ENCODE measurements at places on chromosomes 16 and 17. TPM values are rescaled to one million over a fixed set of nuclear protein-coding genes. Genes with fewer than 3 reads are reported as not detected.
A peak's percentile ranks its signal among the peaks of the same experiment; 100 is the strongest.

GRCh38 chr17:72204742-72205141 lies 83.9 kb downstream of the SOX9 start:
- DNase-seq: no peak

DNA sequence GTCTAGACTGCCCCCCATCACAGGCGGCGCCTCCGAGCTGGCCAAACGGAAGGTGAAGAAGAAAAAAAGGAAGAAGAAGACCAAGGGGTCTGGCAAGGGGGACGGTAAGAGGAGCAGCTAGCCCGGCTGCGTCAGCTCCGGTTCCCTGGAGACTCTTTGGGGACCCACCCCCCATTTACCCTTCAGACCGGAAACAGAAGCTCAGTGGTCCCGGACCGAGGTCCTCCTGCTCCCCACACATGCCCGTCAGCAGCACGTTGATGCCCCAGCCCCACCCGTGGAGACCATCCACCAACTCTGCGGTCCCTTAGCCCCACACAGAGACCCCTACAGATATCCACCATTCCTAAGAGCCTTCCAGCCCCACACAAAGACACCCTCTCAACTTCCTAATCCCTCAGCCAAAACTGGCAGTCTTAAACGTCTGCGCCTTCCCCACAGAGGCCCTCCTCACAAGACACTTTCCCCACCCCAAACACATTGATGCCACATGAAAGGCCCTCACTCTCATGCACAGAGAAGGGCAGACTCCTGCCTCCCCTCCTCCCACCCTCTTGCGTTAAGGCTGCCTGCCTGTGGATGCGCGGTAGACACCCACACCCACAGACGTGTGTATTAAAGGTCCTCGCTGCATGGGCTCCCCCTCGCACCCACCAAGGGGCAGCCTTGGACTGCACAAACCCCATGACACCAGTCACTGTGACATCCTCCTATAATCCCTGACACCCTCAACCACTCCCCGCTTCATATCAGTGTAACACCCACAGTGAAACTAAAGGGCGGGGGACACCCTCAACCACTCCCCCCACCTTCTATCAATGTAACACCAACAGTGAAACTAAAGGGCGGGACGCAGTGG lies 58.2 kb upstream of the RPH3AL start:
- DNase-seq: no peak

DNA sequence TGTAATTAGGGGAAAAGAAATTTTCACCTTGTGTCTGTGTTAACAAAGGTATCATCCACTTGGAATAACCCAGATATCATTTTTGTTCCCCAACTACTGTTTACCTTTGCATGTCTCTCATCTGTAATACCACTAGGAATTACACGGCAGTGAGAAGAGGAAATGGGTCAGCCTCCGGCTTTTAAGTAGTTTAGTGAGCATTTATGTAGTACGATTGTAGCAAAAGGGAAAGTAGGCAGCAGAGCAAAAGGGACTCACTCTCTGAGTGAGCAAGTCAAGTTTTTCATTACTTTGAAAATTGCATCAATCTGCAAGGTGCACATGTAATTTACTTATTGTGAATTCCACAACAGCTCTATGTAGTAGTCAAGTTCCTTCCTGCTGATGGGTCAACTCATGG lies 11.2 kb downstream of the PHF12 start:
- DNase-seq: no peak

- no peak for DNase-seq
These were observed 113.4 kb downstream of the PITPNC1 start for GRCh38 chr17:67490471-67490870.

DNA sequence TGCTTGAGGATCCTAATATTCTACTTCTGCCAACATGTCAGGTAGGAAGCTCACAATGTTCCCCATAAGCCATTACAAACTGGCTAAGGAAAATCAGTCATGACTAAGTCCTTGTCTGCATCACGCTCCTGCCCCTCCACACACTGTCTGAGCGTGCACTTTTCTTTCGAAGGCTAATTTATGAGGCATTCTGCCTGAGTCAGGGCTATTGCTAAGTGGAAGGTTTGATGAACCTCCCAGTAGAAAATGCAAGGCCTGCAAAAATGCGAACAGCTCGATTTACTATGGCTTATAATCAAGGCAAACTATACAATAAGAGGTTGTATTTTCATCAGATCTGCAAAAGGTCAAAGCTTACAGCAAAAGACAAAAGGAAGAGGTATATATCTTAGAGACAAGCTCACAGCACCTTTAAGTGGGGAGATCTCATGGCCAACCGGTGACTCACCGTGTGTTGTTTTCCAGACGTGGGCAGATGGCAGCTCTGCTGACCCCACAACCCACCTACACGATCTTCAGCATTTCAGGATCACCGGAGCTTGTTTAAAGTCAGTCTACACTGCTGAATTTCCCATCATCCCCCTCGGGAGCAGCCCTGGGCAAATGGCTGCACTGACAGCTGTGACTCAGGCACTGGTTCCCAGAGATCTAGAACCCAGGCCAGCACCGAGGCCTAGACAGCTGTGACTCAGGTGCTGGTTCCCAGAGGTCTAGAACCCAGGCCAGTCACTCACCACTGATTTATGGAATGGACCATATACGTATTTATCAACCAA lies 26.1 kb downstream of the MEAK7 start:
- no peak for DNase-seq

Gene STX1B
- 2.6 TPM for total RNA-seq

DNA sequence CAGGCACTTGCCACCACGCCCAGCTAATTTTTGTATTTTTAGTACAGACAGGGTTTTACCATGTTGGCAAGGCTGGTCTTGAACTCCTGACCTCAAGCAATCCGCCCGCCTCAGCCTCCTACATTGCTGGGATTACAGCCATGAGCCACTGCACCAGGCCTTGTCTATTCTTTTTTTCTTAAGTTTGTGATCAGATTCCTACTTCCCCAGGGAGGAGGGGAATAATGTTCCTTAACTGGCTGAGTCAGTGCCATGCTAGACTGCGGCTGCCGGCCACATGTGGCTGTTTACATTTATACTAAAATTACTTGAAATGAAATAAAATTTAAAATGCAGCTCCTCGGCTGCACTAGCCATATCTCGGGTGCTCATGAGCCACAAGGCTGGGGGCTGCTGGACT lies 27.8 kb upstream of the USP36 start:
- no peak for DNase-seq

Gene UTS2R
- total RNA-seq: not detected

DNA sequence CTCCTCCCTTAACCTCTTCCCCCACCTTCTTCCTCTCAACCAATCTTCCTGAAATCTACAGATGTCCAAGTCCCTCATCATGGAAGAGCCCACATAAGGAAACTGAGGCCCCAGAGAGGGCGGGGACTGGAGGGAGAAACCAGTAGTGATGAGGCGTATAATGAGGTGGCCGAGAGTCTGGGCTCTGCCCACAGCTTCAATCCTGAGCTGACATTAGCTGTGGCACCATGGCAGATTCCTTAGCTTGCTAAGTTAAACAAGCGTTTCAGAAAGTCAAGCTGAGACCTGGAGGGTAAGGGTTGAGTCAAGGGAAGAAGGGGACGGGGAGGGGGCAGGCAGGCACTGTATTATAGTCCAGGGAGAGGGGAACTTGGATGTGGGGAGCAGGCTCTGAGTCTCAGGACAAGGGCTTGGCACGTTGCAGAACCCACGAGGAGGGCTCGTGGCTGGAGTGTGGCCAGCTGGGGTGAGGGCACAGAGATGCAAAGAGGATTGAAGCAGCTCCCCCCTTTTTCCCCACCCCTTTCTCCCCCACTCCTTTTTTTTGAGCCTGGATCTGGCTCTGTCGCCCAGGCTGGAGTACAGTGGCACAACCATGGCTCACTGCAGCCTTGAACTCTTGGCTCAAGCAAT lies 13.3 kb downstream of the ARHGAP23 start:
- DNase-seq: no peak

- no peak for DNase-seq
These were observed 377 bp downstream of the USP32 start for GRCh38 chr17:60391471-60392041.

DNA sequence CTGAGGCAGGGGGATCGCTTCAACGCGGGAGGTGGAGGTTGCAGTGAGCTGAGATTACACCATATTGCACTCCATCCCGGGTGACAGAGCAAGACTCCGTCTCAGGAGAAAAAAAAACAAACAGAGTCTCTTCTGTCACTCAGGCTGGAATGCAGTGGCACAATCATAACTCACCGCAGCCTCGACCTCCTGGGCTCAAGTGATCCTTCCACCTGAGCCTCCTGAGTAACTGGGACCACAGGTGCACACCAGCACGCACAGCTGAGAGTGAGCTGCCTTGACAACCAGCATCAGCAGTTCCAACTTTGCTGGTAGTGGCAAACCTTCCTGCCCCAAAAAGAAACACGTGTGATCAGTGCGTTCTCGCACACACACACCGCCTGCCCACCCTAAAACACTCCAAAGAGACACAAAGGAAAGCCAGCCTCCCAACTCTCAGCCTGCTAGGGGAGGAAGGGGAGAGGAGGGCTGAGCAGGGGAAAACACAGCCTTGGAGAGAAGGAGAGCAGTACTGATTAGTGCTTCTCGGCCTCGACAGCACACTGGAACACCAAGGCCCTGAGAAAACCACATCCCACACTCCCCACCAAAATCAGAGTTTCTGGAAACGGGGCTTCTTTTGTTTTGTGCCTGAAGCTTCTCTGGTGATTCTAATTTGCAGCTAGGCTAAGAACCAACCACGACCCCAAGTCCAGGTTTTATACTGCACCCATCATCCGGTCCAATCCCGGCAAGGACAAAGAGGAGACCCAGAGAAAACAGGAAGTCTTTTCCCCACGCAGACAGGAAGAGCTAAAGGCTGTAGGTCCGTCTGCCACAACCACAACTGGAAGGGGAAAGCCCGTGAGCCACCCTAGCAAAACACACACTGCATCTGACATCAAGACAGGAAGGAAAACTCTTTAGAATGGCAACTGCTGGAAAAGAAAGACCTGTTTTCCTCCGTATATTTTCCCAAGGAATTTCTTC lies 28.8 kb downstream of the ZCCHC14 start:
- DNase-seq: peak; percentile 84
